ENCODE measurements at places on chromosomes 11 and 22.

- no peak for DNase-seq
Observed at GRCh38 chr11:15910761-15911160, 445.6 kb downstream of the SOX6 start.

- no peak for DNase-seq
Observed at GRCh38 chr11:31303644-31304180, 65.8 kb downstream of the DCDC1 start.

- DNase-seq, result peak; percentile 19
Observed at GRCh38 chr11:119584193-119585042, 144.6 kb downstream of the NECTIN1 start.

- DNase-seq, result no peak
Observed at GRCh38 chr11:121869478-121869877, 246.5 kb downstream of the BLID start.

- no peak for DNase-seq
Observed at GRCh38 chr11:128328955-128329551, 258.3 kb downstream of the ETS1 start.

DNA sequence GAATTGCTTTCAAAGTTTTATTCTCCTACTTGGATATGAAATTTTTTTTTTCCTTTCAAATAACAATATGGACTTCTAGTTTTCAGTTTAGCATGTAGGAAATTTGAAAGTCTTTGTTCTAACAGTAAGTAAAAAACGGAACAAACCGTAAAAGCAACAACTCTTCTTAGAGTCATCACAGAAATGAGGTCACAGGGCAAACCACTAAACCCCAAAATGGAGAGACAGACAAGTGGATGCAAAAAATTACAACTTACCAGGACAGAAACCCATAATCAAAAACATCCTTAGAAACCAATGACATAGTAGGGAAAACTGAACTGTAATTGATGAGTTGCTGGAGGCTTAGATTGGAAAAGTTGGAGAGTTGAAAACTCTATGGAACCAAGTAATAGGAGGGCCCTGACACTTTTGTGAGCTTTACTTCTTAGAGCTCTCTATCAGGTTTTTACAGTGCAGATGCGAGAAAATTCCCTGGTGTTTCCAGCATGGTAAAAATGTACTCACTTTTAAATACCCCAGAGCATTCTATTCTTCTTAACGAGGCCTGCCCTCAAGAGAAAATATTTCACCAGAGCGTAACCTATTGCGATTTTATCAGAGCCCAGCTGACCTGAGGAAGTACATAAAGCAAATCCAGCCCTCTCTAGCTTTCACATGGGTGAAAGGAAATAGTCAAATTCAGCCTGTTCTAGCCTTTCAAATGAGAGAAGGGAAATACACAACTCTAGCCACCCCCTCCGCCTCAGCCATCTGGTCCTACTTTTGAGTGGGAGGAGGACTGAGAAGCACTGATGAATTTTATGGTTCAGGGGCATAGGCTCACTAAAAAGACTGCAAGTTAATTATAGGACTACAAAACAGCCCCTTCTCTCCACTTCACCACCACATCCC lies 39.1 kb downstream of the CASP12 start:
- no peak for DNase-seq

DNA sequence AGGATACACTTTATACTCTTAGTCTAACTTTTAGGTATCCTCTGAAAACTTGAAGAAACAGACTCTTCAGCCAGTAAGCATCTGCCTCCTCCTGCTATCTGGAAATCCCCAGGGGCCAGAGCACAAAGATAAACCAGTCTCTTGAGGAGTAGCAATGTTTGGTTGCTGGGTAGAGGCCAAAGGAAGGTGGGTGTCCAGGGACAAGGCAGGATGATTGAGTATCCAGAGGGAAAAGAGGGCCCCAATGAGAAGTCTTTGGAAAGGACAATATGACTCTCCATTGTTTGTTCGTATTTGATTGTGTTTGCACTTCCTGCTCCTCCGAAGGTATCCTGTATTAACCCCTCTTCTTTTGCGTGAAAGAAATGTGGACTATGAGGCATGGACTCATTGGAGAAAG lies 4.8 kb upstream of the OR52I1 start:
- no peak for DNase-seq

GRCh38 chr11:2933375-2934020 lies 4.3 kb upstream of the PHLDA2 start:
- DNase-seq, result peak; percentile 98

- DNase-seq, result no peak
Observed at GRCh38 chr11:79940974-79941735, 500.3 kb upstream of the TENM4 start.

DNA sequence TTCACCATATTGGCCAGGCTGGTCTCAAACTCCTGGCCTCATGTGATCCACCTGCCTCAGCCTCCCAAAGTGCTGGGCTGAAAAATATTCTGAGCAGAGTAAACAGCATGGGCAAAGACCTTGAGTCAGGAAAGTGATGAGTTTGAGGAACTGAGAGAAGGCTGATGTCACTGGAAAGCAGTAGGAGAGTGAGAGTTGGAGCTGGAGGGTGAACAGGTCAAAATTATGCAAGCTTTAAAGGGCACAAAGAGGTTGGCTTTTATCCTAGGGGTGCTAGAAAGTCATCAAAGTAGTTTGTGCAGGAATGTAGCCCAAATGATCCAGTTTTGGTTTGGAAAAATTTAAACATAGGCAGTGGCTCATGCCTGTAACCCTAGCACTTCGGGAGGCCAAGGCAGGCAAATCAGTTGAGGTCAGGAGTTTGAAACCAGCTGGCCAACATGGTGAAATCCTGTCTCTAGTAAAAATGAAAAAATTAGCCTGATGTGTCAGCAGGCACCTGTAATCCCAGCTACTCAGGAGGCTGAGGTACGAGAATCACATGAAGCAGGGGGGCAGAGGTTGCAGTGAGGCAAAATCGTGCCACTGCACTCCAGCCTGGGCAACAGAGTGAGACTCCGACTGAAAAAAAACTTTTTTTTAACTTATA lies 44.7 kb upstream of the CXCR5 start:
- peak; percentile 51 for DNase-seq

- DNase-seq, result no peak
Observed at GRCh38 chr11:120385110-120385509, 48.9 kb downstream of the ARHGEF12 start.

- no peak for DNase-seq
Observed at GRCh38 chr22:36858156-36858555, 2.6 kb upstream of the NCF4 start.

GRCh38 chr22:29301716-29302401 lies 4.6 kb upstream of the GAS2L1 start:
- no peak for DNase-seq

- no peak for DNase-seq
Observed at GRCh38 chr11:6632116-6633073, 13.2 kb upstream of the TPP1 start.

DNA sequence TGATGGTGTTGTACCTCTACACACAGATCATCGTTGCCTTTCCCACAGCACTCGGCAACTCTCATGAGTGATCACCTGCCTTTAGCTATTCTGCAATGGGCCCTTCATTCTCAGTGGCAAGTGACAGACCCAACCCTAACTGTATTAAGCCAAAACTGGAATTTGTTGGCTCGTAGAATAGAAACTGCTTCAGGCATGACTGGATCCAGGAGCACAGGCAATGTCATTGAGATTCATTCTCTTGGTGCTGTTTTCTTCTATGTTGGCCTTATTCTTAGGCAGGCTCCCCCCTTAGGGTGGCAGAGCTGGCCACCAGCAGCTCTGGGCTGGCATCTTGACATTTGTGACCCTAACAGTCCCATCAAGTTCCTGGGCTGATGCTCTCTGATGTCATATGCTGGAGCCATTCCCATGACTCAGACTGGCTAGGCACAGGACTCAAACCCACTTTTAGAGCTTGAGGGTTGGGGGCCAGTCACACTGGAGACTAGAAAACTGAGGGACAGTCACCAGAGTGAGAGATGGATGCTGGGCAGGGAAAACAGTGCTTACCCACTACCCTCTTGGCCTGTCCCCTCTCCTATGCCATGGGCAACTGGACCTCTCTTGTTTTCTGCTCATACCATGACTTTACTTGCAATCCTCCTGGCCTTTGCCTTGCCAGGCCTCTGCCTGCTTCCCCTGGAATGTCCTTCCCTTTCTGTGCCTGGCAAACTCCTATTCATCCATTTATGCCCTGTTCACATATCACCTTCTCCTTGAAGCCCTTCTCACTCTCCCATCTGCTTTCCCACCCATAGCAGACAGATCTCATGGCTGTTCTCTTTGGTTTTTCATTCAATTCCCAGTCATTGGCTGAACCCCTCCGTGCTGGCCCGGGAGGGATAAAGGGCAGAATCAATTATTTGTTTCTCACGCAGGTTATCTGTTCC lies 7.1 kb upstream of the CDC42EP2 start:
- DNase-seq, result peak; percentile 88

DNA sequence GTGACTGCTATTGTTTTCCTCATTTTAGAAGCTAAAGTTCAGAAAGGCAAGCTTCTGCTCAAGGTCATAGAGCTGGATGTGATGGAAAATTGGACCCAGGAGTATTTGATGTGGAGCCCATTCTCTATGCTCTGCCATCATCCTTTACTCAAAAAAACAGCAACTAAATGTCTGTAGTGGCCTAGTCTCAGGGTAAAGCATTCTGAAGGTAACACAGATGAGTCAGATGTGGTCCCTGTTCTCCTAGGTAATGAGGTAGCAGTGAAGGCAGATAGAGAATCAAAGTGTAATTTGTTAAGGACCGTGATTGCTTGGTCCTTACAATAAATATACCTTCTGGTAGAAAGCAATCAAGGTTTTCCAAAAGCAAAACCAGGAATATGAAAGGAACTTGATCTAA lies 84.4 kb upstream of the SPON1 start:
- no peak for DNase-seq

- no peak for DNase-seq
Observed at GRCh38 chr11:12275818-12276217, 101.6 kb upstream of the PARVA start.

DNA sequence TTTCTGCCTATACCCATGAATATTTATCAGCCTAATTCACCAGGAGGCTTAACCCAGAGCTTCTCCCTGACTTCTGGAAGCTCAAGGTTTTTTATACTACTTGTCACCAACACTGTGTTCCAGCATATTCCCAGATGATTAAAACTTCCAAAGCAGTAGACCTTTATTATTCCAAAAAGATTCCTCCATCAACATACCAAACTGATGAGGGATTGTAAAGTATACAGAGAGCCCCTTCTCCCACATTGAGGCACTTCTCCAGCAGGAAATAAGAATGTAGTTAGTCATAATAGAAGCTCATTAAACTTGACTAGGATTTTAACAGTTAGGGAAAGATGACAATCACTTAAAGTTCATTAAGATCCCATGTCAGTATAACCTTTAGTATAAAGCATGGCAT lies 51.4 kb upstream of the CEP126 start:
- no peak for DNase-seq

GRCh38 chr11:82692981-82693380 lies 40.7 kb downstream of the FAM181B start:
- DNase-seq, result no peak

DNA sequence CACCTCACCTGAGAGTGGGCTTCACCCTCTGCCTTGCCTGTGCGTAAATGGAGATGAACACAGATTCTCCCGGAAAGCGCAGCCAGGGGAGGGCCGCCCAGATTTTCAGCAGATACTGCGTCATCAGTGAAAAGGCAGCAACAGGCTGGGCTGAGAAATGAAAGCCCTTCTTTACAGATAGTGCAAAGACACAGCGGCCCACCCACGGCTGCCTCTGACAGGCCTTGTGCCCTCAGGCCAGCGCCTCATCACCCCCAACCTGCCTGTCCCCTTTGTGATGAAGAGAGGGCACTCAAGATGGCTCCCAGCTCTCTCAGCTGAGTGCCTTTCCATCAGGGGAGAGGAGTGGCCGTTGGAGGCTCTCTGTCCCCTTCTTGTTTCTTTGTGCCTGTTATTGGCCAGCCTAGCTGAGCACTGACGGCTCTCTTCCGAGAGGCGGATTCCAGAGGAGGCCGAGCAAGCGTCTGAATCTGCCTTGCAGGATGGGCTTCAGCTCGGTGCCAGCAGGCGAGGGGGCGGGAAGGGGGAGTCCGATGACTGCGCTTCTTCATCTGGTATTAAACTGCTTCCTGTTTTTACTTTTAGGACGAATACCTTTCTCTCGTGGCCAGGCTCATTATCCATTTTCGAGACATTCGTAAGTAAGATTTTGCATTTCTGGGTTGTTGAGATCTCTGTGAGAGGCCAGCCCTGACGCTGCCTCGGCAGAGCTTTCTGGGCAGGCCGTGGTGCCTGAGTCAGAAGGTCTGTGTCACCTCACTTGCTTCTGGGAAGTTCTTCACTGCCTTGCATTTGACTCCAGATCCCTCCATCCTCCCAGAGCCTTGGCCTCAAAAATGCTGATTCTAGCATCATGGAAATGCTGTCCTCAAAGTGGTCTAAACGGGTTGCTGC lies 43.7 kb downstream of the MED15 start:
- DNase-seq, result no peak

DNA sequence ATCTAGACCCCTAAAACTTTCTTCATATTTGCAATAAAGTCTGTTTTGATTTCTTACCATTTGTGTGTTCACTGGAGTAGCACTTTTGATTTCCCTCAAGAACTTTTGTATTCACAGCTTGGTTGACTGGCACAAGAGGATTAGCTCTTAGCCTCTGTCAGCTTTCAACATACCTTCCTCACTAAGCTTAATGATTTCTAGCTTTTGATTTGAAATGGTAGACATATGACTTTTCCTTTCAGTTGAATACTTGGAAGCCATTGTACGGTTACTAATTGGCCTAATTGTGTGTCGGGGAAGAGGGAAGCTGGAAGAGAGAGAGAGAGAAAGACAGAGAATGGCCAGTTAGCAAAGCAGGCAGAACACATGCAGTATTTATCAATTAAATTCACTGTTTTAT lies 180.5 kb downstream of the ARHGAP42 start:
- DNase-seq, result no peak

DNA sequence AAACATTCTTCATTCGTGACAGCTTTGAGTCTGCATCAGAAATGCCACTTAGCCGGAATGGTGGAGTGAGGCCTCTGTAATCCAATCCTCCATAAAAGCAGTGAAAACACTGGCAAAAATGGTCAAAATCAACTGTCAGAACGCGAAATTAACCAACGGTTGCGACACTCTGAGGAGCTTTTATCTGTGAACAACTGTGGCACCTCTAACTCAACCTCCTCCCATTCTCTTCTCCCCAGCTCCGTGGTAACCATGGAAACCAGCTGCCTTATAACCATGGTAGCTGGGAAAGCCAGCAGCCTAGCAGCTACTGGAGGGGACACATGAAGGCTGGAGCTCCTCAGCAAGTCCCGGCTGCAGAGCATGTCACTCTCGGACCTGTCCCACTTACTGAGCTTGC lies 20.3 kb downstream of the AP2A2 start:
- no peak for DNase-seq

- peak; percentile 40 for DNase-seq
Observed at GRCh38 chr11:69962152-69962551, 116.0 kb upstream of the ANO1 start.

GRCh38 chr11:119497717-119498116 lies 74.7 kb upstream of the THY1 start:
- DNase-seq, result no peak

Data from CD14-positive monocyte (primary cell).